ENCODE measurements at places on chromosomes 7 and 10. TPM values are rescaled to one million over a fixed set of nuclear protein-coding genes. Genes with fewer than 3 reads are reported as not detected.

The TAF6 gene
- 29.2 TPM for total RNA-seq

The CC2D2B gene
- total RNA-seq: 0.13 TPM

DNA sequence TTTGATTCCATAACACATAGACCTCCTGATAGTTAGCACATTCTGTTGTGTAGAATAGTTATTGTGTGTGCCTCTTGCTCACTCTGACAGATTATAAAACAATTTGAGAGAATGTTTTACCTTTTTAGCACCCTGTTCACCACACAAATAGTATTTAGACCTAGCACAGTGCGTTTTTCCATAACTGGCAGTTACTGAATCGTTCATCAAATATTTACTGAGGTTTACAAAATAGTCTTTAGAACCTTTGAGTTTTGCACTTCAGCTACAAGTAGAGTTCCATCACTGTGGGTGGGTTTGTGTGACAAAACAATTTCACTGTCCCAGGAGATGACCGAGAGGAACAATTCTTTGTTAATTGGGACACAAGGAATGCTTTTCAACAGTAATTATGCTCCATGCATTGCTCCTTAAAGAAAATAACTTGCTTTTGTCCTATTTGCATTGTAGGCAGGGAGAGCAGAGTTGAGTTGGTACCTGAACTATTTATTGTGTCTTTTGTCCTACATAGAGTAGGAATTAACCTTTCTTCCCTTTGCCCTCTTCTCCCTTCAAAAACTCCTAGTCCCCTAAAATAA, 62.3 kb downstream of the DNAH11 start:
- no peak for DNase-seq

DNA sequence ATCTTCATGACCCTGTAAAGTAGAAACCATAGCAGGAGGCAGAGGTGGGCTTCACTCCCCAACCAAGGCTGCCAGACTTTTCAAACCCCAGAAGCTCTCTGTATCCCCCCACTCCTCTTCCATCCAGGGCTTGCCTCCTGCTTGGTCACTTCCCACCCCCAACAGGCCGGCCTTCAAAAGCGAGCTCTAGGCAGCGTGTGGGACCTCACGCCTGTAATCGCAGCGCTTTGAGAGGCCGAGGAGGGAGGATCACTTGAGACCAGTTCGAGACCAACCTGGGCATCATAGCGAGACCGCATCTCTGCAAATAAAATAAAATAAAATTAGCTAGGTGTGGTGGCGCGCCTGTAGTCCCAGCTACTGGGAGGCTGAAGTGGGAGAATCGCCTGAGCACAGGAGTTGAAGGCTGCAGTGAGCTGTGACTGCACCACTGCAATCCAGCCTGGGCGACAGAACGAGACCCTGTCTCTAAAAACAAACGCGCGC, 743 bp upstream of the POR start:
- no peak for DNase-seq

Measured in hepatocyte (in vitro differentiated cells).